ENCODE measurements at places on chromosomes 7 and 10.
A peak's percentile ranks its signal among the peaks of the same experiment; 100 is the strongest.

DNA sequence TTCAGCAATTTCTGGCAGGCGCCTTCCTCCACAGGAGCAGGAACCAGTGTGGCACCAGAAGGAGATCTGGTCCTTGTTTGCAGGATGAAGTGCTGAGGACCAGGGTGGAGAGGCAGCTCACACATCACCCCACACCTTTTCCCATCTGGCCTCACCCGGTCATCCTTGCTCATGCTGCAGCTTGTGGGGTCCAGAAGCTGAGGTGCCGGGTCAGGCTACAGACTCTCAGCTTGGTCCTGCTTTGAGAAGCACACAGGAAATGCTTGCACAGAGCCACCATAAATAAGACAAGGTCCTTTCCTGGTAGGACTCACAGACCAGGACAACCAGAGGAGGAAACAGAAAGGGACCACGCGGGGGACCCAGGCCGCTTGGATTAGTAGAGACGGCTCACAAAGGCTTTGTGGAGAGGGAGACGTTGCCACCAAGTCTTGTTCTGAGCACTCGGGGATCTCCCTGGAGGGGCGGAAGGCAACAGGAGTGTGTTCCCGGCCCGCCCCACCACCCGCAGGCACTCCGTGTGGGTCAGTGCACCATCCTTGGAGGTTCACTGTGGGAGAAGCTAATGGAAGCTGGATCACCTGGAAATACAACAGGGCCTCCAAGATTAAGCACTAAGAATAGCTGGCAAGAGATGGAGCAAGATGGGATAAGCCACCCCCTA lies 29.6 kb upstream of the EN2 start:
- DNase-seq, result no peak

DNA sequence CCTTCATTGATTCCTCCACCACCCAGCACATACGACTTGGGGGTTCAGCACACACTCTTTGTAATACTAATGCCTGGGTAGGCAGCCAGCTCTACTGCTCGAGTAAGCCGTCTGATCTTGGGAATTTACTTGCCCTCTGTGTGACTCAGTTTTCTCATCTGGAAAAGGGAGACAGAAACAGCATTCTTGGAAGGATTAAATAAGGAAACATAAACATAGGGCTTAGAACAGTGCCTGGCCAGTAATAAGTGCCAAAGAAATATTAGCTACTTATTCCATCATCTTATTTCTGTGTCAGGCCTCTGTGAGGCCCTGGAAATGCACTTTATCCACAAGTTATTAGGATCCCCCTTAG lies 130.1 kb downstream of the TNS3 start:
- no peak for DNase-seq

DNA sequence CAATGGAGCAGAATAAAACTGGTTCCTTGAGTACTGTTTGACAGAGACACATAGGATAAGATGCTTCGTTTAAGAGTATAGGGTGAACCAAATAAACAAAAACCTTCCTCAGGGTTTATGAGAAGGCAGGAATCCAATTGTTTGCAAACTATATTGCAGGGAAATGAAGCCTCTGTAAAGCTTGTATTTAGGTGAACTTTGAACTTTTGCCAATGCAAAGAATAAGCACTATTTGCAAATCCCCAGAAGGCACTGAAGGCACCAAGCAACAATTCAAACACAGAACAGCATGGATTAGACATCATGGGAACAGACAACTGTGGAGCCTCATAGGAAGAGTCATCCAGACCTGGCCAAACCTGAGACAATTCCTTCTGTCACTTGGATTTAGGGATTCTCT lies 47.1 kb upstream of the WASL start:
- DNase-seq, result no peak

DNA sequence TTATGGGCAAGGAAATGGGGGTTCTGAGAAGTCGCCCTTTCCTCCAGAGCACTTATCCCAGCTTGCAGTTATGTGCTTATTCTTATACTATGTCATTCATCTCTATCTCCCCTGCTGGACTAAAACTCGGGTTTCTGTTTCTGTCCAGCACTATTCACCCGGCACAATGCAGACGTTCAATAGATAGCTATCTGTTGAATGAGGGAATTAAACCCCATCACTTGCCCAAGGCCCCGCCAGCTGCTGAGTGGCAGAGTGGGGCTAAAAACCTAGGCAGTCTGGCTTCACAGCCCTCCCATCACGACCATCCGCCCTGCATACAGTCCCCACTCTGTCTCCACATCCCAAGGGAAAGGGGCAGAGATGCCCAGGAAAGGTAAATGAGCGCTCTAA lies 5.4 kb downstream of the SLIT1 start:
- no peak for DNase-seq

- no peak for DNase-seq
Observed at GRCh38 chr10:51097546-51097945, 23.3 kb downstream of the PRKG1 start.

DNA sequence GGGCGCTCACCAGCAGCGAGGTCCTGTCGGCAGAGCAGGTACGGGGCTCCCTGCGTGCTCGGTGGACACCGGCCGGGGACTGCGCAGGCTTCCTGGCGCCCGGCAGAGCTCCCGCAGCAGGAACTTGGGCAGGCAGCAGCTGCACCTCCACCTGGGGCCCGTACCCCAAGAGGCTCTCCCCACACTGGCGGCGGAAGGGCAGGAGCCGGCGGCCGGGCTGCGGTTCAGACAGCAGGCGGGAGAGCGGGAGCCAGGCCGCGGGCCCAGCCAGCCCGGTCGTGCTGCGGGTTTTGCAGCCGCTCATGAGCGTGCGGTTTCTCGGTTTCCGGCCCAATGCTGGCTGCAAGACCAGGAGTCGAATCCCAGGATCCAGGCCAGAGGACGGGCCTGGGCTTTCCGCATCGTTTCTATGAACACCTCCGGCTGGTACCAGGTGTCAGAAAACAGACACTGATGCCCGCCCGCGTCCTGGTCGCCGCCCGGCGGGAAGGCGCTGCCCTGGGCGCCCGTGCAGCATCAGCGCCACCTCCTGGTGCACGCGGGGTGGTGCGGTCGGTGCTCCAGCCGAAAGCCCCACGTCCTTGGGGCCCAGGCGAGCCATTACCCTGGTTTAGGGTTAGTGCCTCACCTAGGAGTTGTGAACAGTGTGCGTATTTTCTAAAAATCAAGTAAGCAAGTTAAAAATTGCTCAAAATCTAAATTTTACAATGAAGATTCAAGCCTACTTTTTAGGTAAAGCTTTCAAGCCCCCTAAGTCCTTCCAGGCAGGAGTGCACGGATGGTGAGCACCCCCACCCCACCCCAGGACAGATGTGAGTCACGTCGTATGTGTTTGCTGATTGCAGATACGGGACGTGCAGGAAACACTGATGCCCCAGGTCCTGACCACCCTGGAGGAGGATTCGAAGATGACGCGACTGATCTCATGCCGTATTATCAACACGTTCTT lies 47.4 kb upstream of the PRKAR1B start:
- peak; percentile 32 for DNase-seq

GRCh38 chr7:94848531-94848930 lies 58.9 kb upstream of the PPP1R9A start:
- DNase-seq, result no peak

DNA sequence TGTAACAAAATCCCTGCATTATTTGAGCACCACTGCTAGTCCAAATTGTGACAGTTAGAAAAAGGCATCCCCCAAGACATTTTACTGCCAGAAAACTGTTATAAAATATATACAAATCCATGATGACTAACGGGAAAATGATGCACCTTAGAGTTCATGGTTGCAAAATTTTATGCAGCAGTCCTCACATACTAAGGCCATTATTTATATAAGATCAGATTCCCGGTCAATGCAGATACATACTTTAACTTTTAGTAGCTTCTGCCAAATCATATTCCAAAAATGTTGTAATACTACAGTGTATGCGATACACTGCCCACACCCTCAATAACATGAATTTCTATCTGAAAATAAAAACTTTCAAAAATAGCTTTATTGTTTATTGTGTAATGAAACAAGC lies 239.9 kb upstream of the ZNF32 start:
- no peak for DNase-seq

GRCh38 chr10:61617586-61617985 lies 45.1 kb upstream of the CABCOCO1 start:
- DNase-seq, result no peak

GRCh38 chr10:131277278-131277677 lies 34.2 kb downstream of the TCERG1L start:
- no peak for DNase-seq

DNA sequence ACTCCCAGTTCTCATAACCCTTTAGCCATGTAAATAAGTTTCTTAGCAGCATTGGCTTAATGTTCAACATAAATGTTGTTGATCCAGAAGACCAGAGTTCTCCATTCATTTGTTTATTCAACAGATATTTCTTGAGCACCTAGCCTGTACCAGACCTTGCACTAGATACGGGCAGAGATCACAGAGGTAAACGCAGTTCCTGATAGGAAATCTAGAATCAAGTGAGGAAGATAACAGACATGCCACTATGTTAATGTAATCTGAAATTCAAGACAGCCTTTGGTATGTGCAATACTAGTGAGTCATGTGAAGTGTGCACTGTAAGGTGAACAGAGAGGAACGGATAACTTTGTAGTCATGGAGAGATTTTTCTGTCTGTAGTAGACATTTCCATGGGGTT lies 3.0 kb downstream of the BUB3 start:
- DNase-seq, result no peak

DNA sequence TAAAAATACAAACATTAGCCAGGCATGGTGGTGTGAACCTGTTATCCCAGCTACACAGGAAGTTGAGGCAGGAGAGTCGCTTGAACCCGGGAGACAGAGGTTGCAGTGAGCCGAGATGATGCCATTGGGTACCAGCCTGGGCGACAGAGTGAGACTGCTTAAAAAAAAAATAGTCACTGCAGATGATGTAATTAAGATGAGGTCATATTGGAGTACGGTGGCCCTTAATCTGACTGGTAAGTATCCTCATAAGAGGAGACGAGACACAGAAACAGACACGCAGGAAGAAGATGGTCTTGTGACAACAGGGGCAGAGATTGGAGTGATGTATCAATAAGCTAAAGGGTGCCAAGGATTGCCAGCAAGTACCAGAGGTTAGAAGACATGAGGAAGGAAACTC lies 156.0 kb downstream of the FAM107B start:
- no peak for DNase-seq

GRCh38 chr7:37074370-37074769 lies 350.1 kb upstream of the AOAH start:
- DNase-seq, result no peak

DNA sequence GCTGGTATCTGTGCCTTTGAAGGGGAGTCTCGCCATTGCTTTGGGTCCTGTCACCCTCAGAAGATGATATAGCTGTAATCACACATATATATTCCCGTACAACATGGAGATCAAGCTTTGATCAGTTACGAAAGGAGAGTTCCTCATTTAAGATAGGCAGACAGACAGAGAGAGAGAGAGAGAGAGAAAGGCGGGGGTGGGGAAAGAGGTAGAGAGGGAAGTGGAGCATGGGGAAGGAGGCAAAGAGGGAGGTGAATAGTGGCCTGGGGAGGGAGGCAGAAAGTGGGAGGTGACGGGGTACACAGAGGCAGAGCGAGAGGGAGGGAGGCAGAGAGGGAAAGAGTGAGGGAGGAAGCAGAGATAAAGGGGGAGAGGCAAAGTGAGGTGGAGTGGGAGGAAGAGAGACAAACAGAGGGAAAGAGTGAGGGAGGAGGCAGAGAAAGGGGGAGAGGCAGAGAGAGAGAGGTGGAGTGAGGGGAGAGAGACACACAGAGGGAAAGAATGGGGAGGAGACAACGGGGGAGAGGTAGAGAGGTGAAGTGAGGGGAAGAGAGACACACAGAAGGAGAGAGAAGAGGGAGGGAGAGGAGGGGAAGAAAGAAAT lies 44.6 kb upstream of the C1QL3 start:
- DNase-seq, result no peak

Measured in activated gamma-delta T cell (primary cell).